ENCODE measurements at places on chromosomes 2 and 18.

DNA sequence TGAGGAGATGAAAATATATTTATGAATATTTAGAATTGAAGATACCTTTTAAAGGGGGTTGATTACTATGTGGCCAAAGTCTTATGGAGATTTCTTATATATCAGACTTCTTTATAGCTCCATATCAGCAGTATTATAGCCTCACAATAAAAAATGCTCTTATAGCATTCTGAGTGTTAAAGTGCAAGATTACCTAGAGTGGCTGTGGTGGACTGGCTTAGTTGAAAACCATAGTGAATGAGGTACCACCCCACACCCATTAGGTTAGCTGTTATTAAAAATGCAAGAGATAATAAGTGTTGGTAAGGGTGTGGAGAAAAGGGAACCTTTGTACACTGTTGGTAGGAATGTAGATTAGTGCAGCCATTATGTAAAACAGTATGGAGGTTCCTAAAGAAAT is 39.7 kb downstream of the NCOA1 start:
- DNase-seq = no peak

- no peak for DNase-seq
Measured at GRCh38 chr2:236641051-236641726, 71.6 kb downstream of the ACKR3 start.

GRCh38 chr2:31150120-31150670 is 12.0 kb upstream of the GALNT14 start:
- DNase-seq = no peak

GRCh38 chr2:232523402-232523681 is 2.6 kb upstream of the CHRND start:
- DNase-seq = no peak

DNA sequence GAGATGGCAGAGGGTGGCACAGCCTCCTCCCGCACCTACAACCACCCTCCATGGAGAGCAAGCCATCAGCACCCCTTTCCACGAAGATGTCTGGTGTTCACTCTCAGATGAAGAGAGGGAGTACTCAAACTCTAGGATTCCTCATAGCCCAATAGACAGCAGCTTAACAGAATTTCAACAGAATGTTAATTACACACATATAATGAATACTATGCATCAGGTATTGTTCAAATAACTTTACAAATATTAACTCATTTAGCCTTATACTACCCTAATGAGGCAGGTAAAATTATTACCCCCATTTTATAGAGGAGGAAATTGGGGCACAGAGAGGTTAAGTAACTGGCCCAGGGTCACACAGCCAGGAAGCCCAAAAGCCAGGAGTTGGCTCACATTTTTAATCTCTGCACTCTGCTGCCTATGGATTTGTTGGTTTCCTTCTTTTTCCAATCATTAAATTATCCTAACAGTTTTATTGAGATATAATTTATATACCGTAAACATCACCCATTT is 39.0 kb downstream of the HS1BP3 start:
- no peak for DNase-seq

GRCh38 chr2:182592691-182593393 is 123.2 kb upstream of the DNAJC10 start:
- DNase-seq = no peak

DNA sequence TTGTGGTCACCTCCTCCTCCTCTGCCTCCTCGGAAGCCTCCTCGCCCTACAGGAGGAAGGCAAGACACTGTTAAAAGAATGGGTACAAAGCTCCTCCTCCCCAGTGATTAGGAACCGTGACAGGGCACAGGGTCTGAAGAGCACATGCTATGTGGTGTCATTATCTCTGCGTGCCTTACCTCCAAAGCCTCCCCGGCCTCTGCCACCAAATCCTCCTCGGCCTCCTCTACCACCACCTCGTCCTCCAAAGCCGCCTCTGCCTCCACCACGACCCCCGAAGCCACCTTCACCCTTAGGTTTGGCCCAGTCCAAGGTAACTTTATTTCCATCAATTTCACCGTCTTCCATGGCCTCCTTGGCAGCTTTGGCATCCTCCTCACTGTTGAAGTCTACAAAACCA is 9.1 kb downstream of the NCL start:
- no peak for DNase-seq

DNA sequence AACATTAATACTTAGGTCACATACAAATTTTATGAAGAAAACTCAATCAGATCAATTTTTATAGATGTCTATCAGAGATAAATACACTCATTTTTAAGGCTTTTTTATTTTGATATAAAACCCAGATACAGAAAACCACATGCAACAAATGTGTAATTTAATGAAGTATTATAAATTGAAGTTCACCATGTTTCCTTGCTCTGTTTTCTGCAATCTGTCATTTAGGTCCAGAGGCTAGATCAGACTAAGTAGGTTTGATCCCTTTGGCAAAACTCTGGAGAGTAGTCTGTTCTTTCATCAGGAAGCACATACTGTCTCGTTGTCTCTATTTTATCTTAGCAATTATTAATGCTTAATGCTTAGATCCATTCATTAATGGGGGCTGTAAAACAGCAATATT is 841.6 kb downstream of the MBD2 start:
- DNase-seq = no peak

GRCh38 chr2:106885329-106885728 is 638 bp downstream of the ST6GAL2 start:
- DNase-seq = no peak

- peak; percentile 8 for DNase-seq
Measured at GRCh38 chr2:171159372-171160118, 1.1 kb downstream of the TLK1 start.

- DNase-seq = no peak
Measured at GRCh38 chr2:6352247-6352646, 513.5 kb downstream of the CMPK2 start.

- DNase-seq = no peak
Measured at GRCh38 chr18:51884039-51884438, 456.0 kb upstream of the DCC start.

DNA sequence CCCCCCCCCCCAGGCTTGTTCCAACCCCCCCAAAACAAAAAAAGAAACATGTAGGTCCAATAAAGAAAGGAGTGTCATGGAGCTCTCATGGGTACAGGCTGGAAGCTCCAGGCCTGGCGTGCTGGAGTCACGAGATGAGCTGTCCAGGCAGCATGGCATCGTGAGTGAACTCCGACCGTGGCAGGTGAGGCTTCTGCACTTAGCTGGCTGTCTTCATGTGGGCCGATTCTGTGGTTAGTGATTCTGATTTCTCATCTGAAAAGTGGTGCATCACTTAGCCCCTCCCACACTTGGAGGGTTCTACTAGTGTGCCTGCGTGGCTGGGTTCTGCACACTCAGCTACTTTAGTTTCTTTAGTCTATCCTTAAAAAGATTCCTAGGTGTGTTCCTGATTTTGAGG is 126.4 kb upstream of the MGAT5 start:
- no peak for DNase-seq

All from stimulated activated CD8-positive, alpha-beta memory T cell treated with anti-CD3 and anti-CD28 coated beads, Interleukin-4, amount 100 ng/mL, for 1 hour (primary cell).